ENCODE measurements at places on chromosomes 4 and X.

GRCh38 chrX:68919707-68920106, 90.9 kb downstream of the EFNB1 start:
- no peak for DNase-seq

DNA sequence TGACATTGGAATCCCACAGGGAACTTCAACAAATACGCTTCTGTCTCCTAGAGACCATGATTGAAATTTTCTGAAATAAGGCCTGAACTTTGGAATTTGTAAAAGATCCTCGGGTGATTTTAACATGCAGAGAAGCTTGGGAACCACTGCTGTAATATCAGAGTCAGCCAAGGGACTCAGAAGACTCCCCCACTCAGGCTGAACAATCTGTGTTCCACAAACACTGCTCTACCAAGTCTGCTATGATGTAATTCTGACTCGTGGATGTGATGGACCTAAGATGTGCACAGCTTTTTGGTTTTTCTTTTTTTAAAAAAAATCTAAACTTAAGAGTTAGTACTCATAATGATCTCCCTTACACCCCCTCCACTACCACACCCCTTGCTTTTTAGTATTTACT, 26.0 kb downstream of the LRP2BP start:
- no peak for DNase-seq

DNA sequence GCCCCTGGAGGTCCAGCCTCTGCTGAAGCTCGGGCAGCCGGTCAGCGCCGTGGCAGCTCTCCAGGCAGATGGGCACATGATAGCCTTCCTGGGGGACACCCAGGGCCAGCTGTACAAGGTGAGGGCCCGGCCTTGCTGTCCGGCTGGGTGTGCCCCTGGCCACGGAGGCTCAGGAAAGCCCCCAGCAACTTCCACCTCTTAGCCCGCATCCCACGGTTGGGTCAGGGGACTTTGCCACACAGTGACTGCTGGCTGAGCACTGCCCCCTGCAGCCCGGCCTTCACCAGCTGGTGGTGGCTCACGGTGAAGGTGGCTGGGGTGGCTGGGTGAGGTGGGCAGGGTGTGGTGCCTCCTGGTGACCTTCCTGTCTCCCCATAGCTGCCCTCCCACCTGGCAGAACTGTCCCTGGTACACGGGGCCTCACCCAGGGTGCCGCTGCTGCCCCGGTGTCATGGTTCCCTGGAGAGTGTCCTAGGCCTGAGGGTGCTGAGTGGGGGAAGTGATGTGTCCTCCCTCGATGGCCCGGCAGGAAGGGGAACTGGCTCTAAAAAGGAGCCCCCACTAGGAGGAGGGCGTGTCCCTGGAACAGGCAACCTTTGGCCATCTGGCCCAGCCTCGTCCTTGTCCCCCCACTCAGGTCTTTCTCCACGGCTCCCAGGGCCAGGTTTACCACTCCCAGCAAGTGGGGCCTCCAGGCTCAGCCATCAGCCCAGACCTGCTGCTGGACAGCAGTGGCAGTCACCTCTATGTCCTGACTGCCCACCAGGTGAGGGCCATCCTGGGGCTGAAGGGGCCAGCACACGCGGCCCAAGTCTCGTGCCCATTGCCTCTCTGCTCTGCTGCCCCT, 4.5 kb downstream of the PLXNB3 start:
- DNase-seq = no peak

- no peak for DNase-seq
Observed at GRCh38 chr4:88592600-88593448, 544 bp downstream of the HERC3 start.

DNA sequence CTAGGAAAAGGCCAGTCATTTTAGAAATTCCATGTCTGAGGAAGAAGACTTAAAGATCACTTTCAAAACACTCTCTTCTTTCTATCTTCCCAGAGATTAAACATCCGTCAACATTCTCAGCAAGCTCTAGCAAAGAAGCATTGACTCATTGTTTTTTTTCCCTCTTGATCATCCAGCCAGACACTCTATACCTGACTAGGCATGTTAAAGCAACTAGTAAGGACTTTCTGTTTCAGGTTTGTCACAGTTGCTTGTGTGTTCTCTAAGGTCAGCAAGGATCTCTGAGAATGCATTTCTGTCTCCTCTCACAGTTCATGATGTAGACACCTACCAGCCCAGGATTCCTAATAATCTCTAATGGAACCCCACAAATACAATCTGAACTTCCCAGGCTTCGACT, 112.2 kb downstream of the IL13RA2 start:
- no peak for DNase-seq
